Activated CD4-positive, alpha-beta T cell treated with anti-CD3 and anti-CD28 coated beads, Interleukin-2, Interleukin-6, amounts not matched to agents 100 ng/mL and 50 ng/mL, durations not matched to agents 16 hours and 8 hours (primary cell): ENCODE measurements at places on chromosomes 2 and 18.

DNA sequence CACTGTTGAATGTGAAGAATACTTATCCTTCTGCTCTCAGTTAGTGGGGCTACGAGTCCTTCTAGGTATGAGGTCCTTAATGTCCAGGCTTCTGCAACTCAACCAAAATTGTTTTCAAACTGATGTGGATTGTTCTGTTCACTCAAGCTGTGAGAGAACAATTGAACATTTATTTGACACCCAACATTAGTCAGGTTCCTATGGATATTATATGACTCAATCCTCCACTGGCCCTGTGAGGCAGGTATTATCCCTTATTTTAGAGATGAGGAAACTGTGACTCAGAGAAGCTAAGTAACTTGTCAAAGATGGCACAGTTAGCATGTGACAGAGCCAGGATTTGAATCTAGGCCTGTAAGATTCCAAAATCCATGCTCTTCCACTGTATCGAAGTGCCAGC lies 1.2 kb upstream of the LYG2 start:
- no peak for DNase-seq

GRCh38 chr18:76410033-76410432 lies 85.0 kb downstream of the ZNF516 start:
- no peak for DNase-seq

DNA sequence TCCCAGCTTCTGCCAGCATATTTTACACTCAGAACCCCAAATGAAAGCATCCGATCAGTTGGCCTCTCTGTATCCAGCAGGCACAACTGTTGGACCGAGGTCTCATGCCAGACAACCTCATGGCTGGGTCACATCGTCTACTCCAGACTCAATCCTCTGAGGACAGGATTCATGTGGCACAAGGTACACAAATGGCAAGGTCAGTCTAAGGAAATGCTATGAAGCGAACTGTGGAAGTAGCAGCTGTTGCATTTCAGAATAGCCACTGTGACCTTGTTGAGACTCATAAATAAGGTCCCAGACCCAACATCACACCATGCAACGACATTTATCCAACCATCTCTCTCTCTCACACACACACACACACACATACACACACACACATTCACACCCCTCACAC lies 7.1 kb upstream of the FZD7 start:
- DNase-seq: no peak

GRCh38 chr2:239760596-239760995 lies 264.5 kb downstream of the NDUFA10 start:
- DNase-seq: no peak

- no peak for DNase-seq
These were observed 174.5 kb upstream of the STON1 start for GRCh38 chr2:48355494-48355893.

- DNase-seq: no peak
These were observed 699.5 kb downstream of the DSC3 start for GRCh38 chr18:30343090-30343489.

DNA sequence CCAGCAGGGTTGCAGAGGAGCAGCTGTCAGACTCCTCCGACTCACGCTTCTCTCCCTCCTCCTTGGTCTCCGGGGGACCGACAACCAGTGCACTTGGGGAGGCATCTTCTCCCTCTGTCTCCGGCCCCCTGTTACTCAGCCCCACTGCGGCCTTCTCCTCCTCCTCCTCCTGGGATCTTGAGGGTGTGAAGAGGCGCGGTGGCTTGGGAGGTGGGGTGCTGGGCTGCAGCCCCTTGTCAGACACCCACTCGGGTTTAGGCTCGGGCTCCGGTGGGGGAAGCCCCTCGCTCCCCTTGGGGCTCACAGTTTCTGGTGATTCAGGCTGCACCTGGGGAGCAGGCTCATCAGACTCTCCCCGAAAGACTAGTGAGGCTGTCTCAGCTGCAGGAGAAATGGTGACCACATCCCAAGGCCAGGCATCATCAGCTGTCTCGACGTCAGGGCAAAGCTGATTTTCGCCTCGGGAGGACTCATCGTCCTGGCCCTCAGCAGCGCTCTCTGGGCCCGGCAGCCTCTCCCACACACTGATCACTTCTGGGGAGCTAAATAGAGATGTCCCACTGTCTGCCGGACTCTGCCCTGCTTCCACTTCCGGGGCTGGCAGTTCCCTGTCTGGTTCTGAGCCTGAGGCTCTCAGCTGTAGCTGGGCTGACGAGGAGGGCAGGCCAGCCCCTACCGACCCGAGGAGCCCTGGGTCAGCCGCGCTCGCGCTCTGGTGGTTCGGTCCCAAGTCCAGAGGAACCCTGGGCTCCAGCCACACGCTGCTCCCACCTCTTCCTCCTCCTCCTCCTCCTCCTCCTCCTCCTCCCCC lies 9.0 kb upstream of the SFXN5 start:
- no peak for DNase-seq
